Naive thymus-derived CD8-positive, alpha-beta T cell (primary cell): ENCODE measurements at places on chromosomes 2 and 18.
A peak's percentile ranks its signal among the peaks of the same experiment; 100 is the strongest.

DNA sequence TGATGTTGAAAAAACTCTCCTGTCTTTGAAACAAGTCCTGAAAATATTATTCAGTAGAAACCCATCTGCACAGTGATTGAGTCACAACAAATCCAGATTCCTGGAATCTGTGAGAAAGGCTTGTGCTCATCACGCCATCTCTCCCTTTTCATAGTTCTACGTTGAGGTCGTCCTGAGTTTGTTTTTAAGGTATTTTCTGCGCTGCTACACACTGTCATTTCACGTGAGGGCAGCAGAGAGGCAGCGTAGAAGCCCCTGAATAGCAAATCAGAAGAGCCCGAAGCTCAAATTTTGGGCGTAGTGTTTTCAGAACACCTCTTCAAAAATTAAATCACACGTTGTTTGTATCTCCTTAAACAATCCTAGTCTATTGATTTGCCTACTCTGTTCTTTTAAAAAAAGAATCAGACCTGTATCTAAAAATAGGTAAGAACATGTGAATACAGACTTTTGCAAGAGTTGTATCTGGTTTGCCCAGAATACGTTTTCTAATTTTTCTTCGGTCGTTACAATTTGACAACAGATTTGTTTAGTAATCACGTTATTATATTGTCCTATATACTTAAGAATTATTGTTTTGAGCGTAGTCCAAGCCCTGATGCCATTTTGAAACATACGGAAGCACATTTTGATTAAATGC, 61.6 kb upstream of the SLC38A11 start:
- no peaks in the 10 kb centered on the region for H3K36me3 ChIP-seq
- no peak for DNase-seq
- peaks cover 15% of the 10 kb centered on the region for H3K27me3 ChIP-seq
- H3K27ac ChIP-seq: no peak overlapping the region
- no peak overlapping the region for H3K4me3 ChIP-seq

- H3K36me3 ChIP-seq: no peaks in the 10 kb centered on the region
- no peak overlapping the region for H3K4me3 ChIP-seq
Measured at GRCh38 chr18:70553936-70554260, 265.1 kb downstream of the SOCS6 start.

DNA sequence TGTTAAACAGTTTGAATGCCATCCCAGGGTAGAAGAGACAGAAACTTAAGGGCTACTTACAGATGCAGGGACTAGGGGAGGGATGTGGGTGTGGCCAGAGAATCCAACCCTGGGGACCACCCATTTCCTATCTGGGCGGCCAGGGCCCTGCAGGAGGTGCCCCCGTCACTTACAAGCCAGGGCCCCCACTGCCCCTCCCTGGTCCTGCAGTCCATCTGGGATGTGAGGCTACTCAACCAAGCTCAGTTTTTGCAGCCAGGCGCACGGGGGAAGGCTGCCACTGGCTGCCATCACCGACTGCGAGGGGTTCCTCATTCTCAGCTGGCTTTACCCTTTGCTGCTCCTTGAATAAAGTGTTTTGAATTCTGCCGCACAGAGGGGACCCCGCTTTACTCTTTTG, 42.1 kb downstream of the RRM2 start:
- no peak for DNase-seq
- peaks cover 4% of the 10 kb centered on the region for H3K4me1 ChIP-seq
- H3K4me3 ChIP-seq: no peak overlapping the region
- H3K27me3 ChIP-seq: no peaks in the 10 kb centered on the region
- H3K36me3 ChIP-seq: no peaks in the 10 kb centered on the region

DNA sequence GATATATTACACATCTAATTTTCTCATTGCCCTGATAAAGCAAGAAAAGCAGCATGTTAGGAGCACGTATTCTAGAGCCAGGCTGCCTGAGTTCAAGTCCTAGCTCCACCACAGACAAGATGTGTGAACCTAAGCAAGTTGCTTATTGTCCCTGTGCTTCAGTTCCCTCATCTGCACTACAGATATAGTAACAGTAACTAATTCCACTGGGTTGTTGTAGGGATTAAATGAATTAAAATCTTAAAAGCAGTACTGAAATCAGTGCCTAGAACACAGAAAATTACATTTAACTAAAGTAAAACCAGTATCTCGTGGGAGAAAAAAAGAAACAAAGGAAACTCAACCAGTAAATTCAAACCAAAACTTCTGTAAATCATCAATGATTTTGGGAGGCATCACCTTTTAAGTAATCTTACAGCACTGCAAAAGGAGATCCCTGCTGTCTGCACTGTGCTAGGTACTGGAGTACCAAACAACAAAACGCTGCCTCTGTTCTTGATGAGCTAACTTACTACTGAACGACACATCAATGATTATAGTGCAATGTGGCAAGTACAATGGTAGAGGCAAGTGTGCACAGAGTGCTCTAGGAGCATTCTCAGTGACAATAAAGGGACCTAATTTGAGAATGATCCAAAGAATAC, 7.9 kb downstream of the MAP3K2 start:
- DNase-seq: no peak
- H3K27ac ChIP-seq: no peak overlapping the region
- H3K4me3 ChIP-seq: no peak overlapping the region
- H3K4me1 ChIP-seq: peaks cover 29% of the 10 kb centered on the region

DNA sequence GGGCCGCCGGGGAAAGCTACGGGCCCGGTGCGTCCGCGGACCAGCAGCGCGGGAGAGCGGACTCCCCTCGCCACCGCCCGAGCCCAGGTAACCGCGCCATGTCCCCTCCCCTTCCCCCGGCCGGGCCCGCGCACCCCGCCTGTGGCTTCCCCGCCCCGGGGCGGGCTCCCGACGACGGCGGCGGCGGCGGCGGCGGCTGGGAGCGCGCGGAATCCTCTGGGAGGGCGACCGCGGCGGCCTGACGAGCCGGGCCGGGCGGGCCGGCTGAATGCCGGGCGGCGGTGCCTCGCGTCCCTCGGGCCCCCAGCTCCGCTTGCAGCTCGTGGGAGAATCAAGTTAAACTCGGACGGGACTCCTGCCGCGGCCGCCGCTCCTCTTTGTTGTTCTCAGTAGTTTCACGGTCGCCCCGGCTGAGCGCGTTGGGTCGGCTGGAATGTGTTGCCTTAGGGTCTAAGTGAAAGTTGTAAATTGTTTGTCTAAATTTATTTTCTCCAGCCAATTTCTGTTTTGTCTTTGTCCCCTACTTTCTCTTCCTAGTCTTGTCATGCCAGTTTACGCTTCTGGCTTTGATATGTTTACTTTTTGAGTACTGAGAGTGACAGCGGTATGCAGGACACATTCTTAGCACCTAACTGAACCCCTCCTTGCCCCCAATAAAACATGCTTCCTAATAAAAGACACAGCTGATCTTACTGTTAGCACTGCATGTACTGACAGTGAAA, 685 bp downstream of the SMAD4 start:
- DNase-seq: peak; percentile 66
- H3K36me3 ChIP-seq: peaks cover 4% of the 10 kb centered on the region
- H3K27me3 ChIP-seq: no peaks in the 10 kb centered on the region

DNA sequence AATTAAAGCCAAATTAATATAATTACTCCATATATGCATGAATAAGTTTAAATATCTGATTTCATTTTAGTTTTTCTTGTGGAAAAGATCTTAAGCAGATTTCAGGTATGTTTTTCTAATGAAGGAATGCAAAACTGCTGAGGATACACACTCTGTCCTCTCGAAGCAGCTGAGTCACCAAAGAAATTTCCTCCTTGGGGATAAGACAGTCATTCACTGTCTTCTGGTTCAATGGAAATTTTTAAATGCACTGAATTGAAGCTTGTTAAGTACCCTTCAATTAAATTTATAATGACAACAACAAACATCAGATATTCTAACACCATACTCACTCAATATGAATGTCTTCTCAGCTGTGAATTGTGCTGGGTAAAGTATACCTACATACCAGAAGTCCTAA, 101.5 kb upstream of the DNER start:
- no peak overlapping the region for H3K4me3 ChIP-seq
- no peak for DNase-seq
- no peaks in the 10 kb centered on the region for H3K27me3 ChIP-seq
- H3K27ac ChIP-seq: peak overlapping the region; percentile 34

- H3K4me1 ChIP-seq: no peaks in the 10 kb centered on the region
- no peaks in the 10 kb centered on the region for H3K36me3 ChIP-seq
- no peak overlapping the region for H3K27ac ChIP-seq
- DNase-seq: no peak
- no peak overlapping the region for H3K4me3 ChIP-seq
Measured at GRCh38 chr2:226601881-226602662, 197.5 kb downstream of the IRS1 start.

DNA sequence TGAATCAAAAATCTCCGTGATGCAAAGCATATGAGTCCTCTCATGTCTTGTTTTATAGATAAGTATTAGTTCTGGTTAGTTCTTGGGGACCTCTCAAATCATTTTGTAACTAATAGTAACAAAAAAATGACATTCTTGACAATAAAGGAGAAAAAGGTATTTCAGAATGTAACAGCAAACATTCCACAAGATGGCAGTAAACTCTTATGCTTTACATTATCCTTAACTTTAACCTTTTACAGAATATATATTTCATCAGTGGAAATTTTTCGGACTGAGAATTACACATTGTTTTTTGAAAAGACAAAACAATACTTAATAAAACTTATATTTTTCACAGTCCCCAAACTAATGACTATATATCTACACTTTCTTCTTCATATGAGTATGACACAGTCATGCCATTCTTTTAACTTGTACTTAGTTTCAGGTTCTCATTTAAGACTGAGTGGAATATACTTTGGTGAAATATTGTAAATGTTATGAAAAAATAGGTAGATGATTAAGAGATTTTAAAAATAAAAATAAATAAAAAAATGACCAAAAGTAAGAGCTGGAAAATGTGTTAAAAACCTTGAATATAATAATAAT, 142.9 kb upstream of the NXPH2 start:
- no peak overlapping the region for H3K4me3 ChIP-seq
- no peaks in the 10 kb centered on the region for H3K36me3 ChIP-seq
- H3K27me3 ChIP-seq: peaks cover 1% of the 10 kb centered on the region
- H3K4me1 ChIP-seq: no peaks in the 10 kb centered on the region
- no peak for DNase-seq
- no peak overlapping the region for H3K27ac ChIP-seq

- no peak for DNase-seq
- H3K36me3 ChIP-seq: no peaks in the 10 kb centered on the region
- H3K4me3 ChIP-seq: no peak overlapping the region
Measured at GRCh38 chr2:31057691-31058090, 80.5 kb downstream of the GALNT14 start.

DNA sequence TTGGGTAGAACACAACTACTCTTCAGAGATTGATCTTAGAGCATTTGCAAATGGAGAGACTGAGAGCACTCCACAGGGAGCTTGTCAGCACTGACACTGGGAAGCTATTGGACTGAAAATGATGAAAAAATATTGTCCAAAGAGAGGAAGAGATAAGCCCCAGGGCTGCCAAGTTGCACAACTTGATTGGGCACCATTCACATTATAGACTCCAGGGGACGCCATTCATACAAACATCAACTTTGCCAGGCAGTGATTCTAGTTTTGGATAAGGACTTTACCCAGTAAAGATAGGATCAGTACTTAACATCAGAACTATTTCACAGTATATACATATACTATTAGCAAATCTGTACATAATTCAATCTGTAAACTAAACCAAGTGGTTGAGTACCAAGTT, 79.6 kb upstream of the MYCN start:
- H3K4me1 ChIP-seq: no peaks in the 10 kb centered on the region
- H3K4me3 ChIP-seq: no peak overlapping the region
- H3K27ac ChIP-seq: no peak overlapping the region
- no peak for DNase-seq

GRCh38 chr2:1257334-1257733, 155.9 kb upstream of the TPO start:
- H3K36me3 ChIP-seq: peaks cover 4% of the 10 kb centered on the region
- DNase-seq: no peak
- peaks cover 3% of the 10 kb centered on the region for H3K27me3 ChIP-seq
- H3K27ac ChIP-seq: no peak overlapping the region
- H3K4me1 ChIP-seq: no peaks in the 10 kb centered on the region
- H3K4me3 ChIP-seq: no peak overlapping the region

- no peaks in the 10 kb centered on the region for H3K4me1 ChIP-seq
- DNase-seq: no peak
- H3K36me3 ChIP-seq: no peaks in the 10 kb centered on the region
- H3K4me3 ChIP-seq: no peak overlapping the region
Measured at GRCh38 chr2:52391621-52392020, 1359.7 kb upstream of the NRXN1 start.

- H3K4me1 ChIP-seq: no peaks in the 10 kb centered on the region
- H3K4me3 ChIP-seq: no peak overlapping the region
- DNase-seq: no peak
- no peak overlapping the region for H3K27ac ChIP-seq
- H3K36me3 ChIP-seq: no peaks in the 10 kb centered on the region
Measured at GRCh38 chr2:114201781-114202180, 240.7 kb upstream of the DPP10 start.

- H3K4me3 ChIP-seq: no peak overlapping the region
- H3K36me3 ChIP-seq: peaks cover 29% of the 10 kb centered on the region
- H3K27me3 ChIP-seq: no peaks in the 10 kb centered on the region
- H3K4me1 ChIP-seq: peaks cover 13% of the 10 kb centered on the region
Measured at GRCh38 chr2:62281663-62282062, 85.7 kb downstream of the B3GNT2 start.

DNA sequence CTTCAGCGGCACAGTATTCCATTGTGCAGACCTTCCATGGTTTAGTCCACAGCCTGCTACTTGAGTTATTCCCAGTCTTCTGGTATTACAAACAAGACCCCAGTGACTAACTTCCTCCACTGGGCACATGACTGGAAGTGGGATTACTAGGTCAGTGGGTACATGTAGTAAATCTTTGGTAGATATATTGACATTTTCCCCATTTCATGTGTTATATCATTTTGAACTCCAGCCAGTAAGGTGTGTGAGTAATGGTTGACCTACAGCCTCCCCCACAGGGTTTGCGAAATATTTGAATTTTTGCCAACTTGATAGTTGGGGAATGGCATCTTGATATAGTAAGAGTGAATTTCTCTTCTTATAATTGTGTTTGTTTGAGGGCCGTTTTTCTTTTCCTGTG, 58.8 kb downstream of the RNF144A start:
- H3K4me1 ChIP-seq: peaks cover 33% of the 10 kb centered on the region
- H3K27ac ChIP-seq: no peak overlapping the region
- H3K27me3 ChIP-seq: no peaks in the 10 kb centered on the region
- no peak overlapping the region for H3K4me3 ChIP-seq
- H3K36me3 ChIP-seq: peaks cover 29% of the 10 kb centered on the region

GRCh38 chr2:211331736-211332135, 775.3 kb downstream of the CPS1 start:
- DNase-seq: no peak
- H3K27ac ChIP-seq: no peak overlapping the region
- no peaks in the 10 kb centered on the region for H3K27me3 ChIP-seq
- H3K4me3 ChIP-seq: no peak overlapping the region
- H3K36me3 ChIP-seq: no peaks in the 10 kb centered on the region
- H3K4me1 ChIP-seq: no peaks in the 10 kb centered on the region

DNA sequence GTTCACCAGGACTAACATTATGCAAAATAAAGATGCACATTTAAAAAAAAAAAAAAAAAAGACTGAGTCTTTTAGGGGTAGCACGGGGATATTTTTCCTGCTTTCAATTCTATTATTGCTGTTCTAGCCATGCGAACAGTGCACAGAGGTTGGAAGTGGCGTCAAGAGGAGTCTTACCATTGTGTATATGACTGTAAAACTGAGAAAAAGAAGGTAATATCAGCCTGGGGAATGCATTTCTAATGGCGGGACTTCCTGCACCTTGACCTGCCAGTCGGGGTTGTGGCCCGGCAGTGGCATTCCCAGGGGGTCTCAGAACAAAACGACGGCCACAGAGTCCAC, 48.5 kb upstream of the ATP6V1B1 start:
- DNase-seq: no peak
- peaks cover 20% of the 10 kb centered on the region for H3K36me3 ChIP-seq
- no peak overlapping the region for H3K27ac ChIP-seq
- H3K4me3 ChIP-seq: peak overlapping the region; percentile 93

GRCh38 chr2:128444121-128444771, 125.6 kb upstream of the HS6ST1 start:
- DNase-seq: no peak
- H3K27me3 ChIP-seq: peaks cover 1% of the 10 kb centered on the region
- peaks cover 2% of the 10 kb centered on the region for H3K4me1 ChIP-seq
